Bronchial epithelial cell (primary cell): ENCODE measurements at places on chromosomes 6 and 20. TPM values are rescaled to one million over a fixed set of nuclear protein-coding genes. Genes with fewer than 3 reads are reported as not detected.

ZGPAT gene
- total RNA-seq = 17.7 and 25.5 TPM in 2 replicates

RAB32 gene
- total RNA-seq = 125 and 230 TPM in 2 replicates

HLA-DOA gene
- total RNA-seq = not detected in 2 replicates

SIGLEC1 gene
- total RNA-seq = not detected in 2 replicates

REM1 gene
- not detected in 2 replicates for total RNA-seq

RPP21 gene
- total RNA-seq = 29.0 and 45.2 TPM in 2 replicates

ANGPT4 gene
- total RNA-seq = not detected in 2 replicates

ATAT1 gene
- total RNA-seq = 1.8 and 2.9 TPM in 2 replicates

LY86 gene
- not detected in 2 replicates for total RNA-seq

SEMG1 gene
- total RNA-seq = not detected in 2 replicates

SFT2D1 gene
- total RNA-seq = 47.9 and 61.6 TPM in 2 replicates

SCRT2 gene
- total RNA-seq = not detected in 2 replicates
